ENCODE measurements at places on chromosomes 1 and 21.
A peak's percentile ranks its signal among the peaks of the same experiment; 100 is the strongest.

DNA sequence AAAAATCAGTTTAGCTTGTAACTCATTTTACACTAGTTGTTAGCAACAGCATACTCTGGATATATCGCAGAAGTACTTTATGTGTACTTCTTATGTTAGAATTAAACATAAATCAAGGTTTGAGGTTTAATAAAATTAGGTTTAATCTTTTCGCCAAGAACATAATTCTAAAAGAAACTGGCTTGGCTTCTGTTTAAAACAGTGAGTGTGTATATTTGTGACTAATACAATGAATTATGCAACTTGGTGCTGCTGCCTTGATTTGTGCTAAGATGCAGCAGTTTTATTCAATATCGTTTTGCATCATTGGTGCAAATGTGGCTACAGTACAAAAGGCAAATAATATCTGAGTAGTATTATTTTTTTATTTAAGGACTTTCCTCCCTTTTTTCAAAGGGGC lies 44.8 kb downstream of the USP25 start:
- DNase-seq, result no peak

DNA sequence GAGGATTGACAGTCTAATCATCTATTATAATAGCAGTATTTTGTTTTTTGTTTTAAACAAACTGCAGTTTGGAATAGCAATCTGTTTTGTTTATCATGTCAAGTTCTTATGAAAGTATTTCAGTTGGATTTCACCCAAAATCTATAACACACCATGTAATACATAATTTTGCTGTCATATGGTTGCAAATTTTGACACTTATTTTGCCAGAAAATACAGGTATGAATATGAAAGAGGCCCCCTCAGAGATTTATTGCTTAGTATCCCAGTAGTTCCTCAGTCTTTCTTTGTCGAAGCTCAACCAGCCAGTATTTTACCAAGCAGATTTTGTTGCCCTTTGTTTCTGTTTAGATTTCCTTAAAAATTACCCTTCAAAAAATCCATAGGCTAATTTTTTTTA lies 317.5 kb upstream of the CXADR start:
- no peak for DNase-seq

- peak; percentile 41 for DNase-seq
These were observed 11.3 kb downstream of the RPAP2 start for GRCh38 chr1:92310185-92310597.

- no peak for DNase-seq
These were observed 2.0 kb downstream of the OPRD1 start for GRCh38 chr1:28813931-28814465.

- DNase-seq, result peak; percentile 84
These were observed 25.8 kb downstream of the OSBPL9 start for GRCh38 chr1:51642739-51643142.

- DNase-seq, result no peak
These were observed 19.7 kb upstream of the CHIA start for GRCh38 chr1:111270771-111271463.

DNA sequence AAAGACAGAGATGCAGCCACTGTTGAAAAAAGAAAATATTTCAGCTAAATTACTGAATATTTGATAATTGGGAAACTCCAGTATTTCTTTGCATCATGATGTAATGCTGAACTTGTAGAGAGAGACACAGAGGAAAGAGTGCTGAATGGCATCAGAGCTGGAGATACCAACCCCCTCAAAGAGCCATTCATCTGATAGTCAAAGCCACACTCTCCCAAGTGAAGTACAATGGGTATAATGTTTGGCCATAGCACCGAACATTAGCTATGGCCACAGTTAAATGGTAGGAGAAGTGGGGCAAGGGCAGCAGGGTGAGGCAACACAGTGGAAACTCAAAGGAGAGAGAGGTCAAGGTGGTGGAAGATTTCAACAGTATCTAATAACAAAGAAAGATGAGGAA lies 107.5 kb upstream of the TNFSF4 start:
- no peak for DNase-seq

DNA sequence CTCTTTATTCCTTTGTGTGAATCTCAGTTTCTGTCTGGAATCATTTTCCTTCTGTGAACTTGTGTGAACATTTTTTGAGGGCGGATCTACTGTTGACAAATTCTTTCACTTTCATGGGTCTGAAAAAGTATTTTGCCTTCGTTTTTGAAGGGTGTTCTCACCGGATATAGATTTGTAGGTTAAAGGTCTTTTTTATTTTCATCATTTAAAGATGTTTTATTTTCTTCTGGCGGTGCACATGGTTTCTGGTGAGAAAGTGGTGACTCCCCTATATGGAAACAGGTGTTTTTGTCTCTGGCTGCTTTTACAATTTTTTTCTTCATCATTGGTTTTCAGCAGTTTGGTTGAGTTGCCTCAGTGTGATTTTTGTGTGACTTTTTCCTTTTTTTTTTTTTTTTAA lies 94.9 kb downstream of the DYRK1A start:
- no peak for DNase-seq

DNA sequence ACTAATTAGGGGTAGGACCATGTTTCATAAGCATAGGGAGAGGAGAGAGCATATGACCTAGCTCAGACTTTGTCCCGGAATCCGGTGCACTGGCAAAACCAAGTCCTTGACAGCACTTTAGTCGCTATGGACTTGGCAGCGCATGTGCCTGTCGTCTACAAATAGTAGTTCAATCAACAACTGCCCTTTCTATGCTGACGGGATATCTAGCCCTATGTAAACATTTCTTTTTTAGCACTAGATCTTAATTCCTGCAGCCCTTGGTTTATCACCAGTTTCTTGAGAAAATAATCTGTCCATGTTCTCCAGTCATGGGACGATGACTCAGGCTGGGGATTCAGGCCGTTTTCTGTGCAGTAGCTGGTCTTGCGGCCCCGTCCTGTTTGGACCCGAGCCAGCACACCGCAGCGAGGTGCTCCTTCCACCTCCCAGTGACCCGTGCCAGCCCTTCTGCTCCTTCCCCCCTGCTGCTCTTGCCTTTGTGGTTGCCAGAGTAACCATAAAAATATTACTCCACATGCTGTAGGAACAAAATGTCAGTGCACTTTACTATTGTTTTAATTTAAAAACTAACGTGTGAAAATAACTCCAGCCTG lies 8.6 kb upstream of the MT1HL1 start:
- peak; percentile 74 for DNase-seq

DNA sequence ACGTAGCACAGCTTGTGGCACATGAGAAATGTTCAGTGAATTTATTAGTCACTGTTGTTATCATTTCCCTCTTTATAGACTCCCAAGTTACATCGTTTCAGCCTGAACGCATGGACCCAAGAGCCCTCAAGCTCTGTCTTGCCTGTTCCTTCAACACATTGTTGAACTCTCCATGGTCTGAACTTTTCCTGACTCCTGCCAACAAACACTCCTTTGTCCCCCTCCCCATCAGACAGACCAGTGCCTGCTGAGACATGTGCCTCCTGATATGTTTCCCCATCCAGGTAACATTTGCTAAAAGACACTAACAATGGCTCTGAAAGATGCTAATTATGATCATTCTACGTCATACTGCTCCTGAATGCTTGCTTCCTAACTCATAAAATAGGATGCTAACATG lies 108.7 kb upstream of the NFIA start:
- DNase-seq, result no peak

- no peak for DNase-seq
These were observed 70.2 kb downstream of the IARS2 start for GRCh38 chr1:220164116-220164515.

GRCh38 chr1:45348966-45349677 lies 8.9 kb upstream of the MUTYH start:
- no peak for DNase-seq

DNA sequence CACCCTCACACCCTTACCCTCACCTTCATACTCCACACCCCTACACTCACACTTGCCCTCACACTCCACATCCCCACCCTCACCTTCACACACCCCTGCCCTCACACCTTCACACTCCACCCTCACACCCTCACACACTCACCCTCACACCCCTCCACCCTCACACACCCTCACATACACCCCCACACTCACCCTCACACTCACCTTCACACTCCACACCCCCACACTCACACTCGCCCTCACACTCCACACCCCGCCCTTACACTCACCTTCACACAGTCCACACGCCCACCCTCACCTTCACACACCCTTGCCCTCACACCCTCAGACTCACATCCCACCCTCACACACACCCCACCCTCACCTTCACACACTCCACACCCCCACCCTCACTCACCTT lies 43.6 kb upstream of the EDN2 start:
- DNase-seq, result no peak
